ENCODE measurements at places on chromosomes 13 and 19.

DNA sequence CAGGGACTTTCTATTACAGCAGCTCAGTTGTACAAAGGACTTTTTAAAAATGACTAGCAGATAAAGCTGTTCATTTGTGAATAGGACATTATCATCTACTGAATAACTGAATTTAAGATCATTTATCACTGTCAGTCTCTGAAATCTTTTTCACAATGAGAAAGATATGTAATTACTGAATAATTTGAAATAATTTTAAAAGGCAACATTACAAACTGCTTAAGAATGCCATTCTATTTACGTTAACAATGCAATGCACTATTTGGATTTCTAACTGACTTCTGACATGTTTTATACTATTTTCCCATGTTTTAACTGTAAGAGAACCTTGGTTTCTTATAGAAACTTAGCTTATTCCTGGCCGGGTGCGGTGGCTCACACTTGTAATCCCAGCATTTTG, 2033.0 kb upstream of the PCDH20 start:
- H3K36me3 ChIP-seq: no peaks in the 10 kb centered on the region
- no peaks in the 10 kb centered on the region for H3K4me1 ChIP-seq
- DNase-seq: peak; percentile 5
- H3K27me3 ChIP-seq: no peaks in the 10 kb centered on the region

- no peak overlapping the region for H3K27ac ChIP-seq
- no peaks in the 10 kb centered on the region for H3K36me3 ChIP-seq
- no peaks in the 10 kb centered on the region for H3K27me3 ChIP-seq
- no peak overlapping the region for H3K4me3 ChIP-seq
- H3K4me1 ChIP-seq: no peaks in the 10 kb centered on the region
- no peak for DNase-seq
Observed at GRCh38 chr13:31905961-31906360, 125.6 kb upstream of the FRY start.

DNA sequence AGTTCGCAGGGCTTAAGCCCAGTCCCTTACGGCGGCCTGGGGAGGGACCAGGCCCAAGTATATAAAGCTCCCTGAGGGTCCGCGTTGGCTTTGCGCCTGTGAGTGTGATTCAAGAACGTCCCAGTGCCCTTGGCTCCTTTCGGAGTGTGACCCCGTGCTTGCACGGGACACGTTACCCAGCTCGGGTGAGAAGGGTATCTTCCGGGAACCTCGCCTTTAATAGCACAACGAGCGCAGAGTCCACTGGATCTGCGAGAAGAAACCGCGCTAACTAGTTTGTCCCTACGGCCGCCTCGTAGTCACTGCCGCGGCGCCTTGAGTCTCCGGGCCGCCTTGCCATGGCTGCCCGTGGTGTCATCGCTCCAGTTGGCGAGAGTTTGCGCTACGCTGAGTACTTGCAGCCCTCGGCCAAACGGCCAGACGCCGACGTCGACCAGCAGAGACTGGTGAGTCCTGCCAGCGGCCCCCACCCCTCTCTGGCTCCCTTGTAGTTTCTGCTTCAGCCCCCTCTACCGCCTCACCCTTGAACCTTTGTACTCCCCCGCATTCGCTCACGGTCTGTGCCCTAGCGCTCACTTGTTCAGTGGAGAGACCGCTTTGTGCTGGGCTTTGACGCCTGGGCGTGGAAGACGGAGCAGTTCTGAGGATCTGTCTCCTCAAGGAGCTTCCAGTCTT, at the start of gene DNAJC15:
Gene DNAJC15, plus strand, starts transcription at position 298 of the 675 bp plus-strand sequence. Its CDS starts 41 bp downstream, at position 339.
- H3K27me3 ChIP-seq: no peaks in the 10 kb centered on the region
- H3K4me1 ChIP-seq: no peaks in the 10 kb centered on the region
- H3K4me3 ChIP-seq: peak within 1 kb of the TSS; percentile 82

- H3K27ac ChIP-seq: no peak overlapping the region
- H3K36me3 ChIP-seq: no peaks in the 10 kb centered on the region
- peaks cover 2% of the 10 kb centered on the region for H3K4me1 ChIP-seq
- no peaks in the 10 kb centered on the region for H3K27me3 ChIP-seq
- DNase-seq: peak; percentile 73
Observed at GRCh38 chr13:50713523-50714248, 129.8 kb downstream of the DLEU7 start.

- no peaks in the 10 kb centered on the region for H3K27me3 ChIP-seq
- DNase-seq: no peak
Observed at GRCh38 chr13:70604448-70604847, 496.2 kb upstream of the KLHL1 start.

DNA sequence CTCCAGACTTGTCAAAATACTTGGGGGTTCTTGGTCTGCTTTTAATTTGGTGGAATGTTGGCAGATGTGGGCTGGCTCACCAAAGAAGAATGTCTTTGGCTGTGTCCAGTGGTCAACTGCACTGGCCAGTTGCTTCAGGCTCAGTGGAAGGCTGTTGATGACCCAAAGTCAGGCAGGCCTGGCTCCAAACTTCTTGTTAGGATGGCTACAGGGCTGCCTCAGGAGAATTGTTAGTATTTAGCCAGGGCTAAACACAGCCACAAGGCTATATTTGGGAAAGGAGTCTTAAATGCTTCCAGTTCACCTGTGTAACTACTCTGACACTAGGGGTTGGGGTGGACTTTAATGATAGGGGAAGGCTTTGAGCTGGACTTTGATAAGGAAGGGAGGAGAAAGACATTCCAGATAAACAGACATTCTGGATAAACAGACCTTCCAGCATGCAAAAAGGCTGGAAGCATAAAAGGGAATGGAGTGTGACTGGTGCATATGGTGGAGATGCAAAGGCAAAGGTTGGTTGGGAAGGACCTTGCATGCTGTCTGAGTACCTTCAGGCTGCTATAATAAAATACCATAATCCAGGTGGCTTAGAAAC, 116.8 kb downstream of the FOXO1 start:
- DNase-seq: no peak
- H3K36me3 ChIP-seq: no peaks in the 10 kb centered on the region
- no peak overlapping the region for H3K27ac ChIP-seq

DNA sequence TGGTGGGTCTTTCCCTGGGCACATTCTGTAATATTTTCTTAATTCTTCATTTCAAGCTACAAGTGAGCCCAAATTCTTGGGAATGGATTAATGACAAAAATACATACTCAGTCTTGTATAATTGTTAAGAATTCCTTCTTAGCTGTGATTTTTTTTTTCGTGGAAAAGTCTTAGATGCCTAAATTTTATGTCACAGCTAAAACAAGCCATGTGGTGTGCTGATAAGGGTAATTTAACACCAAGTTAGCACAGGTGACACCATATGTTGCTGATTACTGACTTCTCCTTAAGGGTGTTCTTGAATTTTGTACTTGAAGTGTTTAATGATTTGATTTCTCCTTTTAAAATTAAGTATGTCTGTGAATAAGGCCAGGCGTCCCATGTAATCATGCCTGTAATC, 29.3 kb downstream of the WDFY2 start:
- H3K27me3 ChIP-seq: no peaks in the 10 kb centered on the region
- no peaks in the 10 kb centered on the region for H3K36me3 ChIP-seq
- no peak overlapping the region for H3K27ac ChIP-seq
- H3K4me3 ChIP-seq: no peak overlapping the region

DNA sequence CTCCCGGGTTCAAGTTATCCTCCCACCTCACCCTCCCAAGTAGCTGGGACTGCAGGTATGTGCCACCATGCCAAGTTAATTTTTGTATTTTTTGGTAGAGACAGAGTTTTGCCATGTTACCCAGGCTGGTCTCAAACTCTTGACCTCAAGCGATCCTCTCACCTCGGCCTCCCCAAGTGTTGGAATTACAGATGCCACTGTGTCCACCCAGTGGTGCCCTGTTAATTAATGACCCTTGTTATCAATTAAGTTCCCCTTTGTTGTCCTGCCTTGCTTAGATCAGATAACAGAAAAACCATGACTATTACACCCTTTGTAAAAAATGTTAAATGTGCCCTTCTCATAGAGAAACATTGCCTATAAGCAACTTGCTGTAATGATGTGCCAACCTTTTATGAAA, 34.4 kb upstream of the IGFL1 start:
- H3K4me3 ChIP-seq: no peak overlapping the region
- DNase-seq: no peak
- H3K27ac ChIP-seq: no peak overlapping the region
- H3K36me3 ChIP-seq: no peaks in the 10 kb centered on the region

- H3K36me3 ChIP-seq: no peaks in the 10 kb centered on the region
- H3K4me3 ChIP-seq: no peak overlapping the region
- DNase-seq: no peak
- no peaks in the 10 kb centered on the region for H3K4me1 ChIP-seq
- H3K27ac ChIP-seq: no peak overlapping the region
Observed at GRCh38 chr19:2650515-2650914, 52.0 kb downstream of the GNG7 start.

DNA sequence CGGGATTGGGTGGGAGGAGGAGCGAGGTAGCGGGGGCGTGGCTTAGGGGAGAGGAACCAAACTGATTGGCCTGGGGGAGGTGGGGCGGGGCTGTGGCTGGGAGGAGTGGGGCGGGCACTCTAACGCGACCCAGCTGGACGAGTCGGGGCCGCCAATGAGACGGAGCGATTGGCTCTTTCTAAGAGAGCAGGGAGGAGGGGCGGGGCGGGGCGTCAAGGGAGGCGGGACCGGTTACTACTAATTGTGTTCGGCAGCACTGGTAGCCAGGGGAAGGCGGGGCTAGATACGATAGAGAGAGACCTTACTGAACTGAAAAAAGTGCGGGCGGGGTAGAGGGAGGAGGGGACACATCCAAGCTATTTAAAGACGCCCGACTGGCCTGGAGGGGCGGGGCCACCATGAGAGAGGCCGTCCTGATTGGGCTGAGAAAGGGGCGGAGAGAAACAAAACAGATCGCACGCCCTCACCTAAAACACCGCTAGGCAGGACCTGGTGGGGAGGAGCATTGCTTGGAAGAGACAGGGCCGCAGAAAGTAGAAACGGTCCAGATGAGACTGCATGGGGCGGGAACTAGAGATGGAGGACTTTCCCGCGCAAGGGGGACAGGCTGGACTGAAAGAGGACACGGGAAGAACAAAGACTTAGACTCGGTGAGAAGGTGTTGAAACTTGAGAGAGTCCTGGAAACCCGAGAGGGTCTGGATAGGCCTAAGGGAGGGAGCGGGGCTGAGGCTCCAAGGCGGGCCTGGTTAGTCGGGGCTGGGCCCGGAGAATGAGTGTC, at the start of gene KCNC3:
Gene KCNC3, minus strand, starts transcription at position 232 of the 780 bp plus-strand sequence. CDS start 295 bp downstream, outside the sequence.
- H3K27ac ChIP-seq: no peak within 1 kb of the TSS
- DNase-seq: peak; percentile 86
- H3K4me1 ChIP-seq: no peaks in the 10 kb centered on the region
- H3K4me3 ChIP-seq: no peak within 1 kb of the TSS
- no peaks in the 10 kb centered on the region for H3K36me3 ChIP-seq

DNA sequence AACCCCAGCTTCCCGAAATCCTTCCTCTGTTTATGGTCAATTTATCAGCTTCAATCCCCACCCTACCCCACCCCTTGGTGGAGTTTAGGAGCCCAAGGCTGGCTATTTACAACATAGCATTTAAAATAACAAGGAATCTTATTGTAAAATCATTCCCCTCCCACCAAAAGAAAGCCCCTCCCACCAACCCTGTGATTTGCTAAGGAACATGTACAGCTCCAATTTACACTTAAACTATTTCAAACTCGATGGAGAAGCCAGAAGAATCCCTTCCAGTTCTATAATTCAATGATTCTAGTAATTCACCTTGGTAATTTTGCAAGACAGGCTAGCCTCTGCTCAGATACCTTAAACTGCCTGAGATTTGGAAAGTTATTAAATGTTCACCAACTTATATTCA, 3.0 kb downstream of the LATS2 start:
- H3K4me1 ChIP-seq: peaks cover 9% of the 10 kb centered on the region
- no peaks in the 10 kb centered on the region for H3K36me3 ChIP-seq
- H3K27ac ChIP-seq: no peak overlapping the region

GRCh38 chr13:51770681-51771417, 33.1 kb downstream of the DHRS12 start:
- no peaks in the 10 kb centered on the region for H3K27me3 ChIP-seq
- no peak for DNase-seq
- H3K4me1 ChIP-seq: no peaks in the 10 kb centered on the region
- no peak overlapping the region for H3K4me3 ChIP-seq

GRCh38 chr13:38767506-38768265, 80.8 kb downstream of the FREM2 start:
- H3K4me3 ChIP-seq: no peak overlapping the region
- no peaks in the 10 kb centered on the region for H3K4me1 ChIP-seq
- no peak overlapping the region for H3K27ac ChIP-seq
- H3K27me3 ChIP-seq: no peaks in the 10 kb centered on the region
- no peak for DNase-seq

DNA sequence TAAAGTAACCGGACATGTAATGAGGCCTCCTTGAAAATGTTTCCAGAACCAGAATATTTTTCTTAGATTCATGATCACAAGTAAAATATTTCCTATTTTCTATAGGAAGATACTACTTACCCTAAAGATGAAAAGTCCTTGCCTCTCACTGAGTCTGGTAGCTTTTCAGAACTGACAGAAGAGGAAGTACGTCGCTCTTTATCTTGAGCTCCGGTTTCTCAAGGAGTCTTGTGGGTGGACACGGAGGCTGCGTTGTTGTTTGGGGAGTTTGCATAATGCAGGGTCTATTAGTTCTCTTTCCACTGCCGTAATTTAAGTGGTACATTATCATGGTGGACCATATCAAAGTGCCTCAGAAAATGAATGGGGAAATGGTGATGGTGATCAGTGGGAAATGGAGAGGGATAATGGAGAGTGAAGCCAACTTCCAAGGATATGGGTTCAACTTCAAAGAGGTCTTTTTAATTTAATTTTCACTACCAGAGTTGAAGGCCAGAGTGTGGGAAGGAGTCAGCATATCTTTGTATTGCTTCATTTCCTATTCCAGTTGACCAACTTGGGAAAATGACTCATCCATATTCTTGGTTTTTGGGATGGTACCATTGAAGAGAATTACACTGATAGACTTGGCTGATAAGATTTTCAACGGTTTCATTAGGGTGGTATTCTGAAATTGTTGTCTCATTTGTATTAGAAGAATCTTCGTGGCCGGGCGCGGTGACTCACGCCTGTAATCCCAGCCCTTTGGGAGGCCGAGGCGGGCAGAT, 23.4 kb downstream of the MBD3L2B start:
- no peaks in the 10 kb centered on the region for H3K4me1 ChIP-seq
- no peak overlapping the region for H3K27ac ChIP-seq
- no peak overlapping the region for H3K4me3 ChIP-seq
- no peaks in the 10 kb centered on the region for H3K36me3 ChIP-seq
- no peaks in the 10 kb centered on the region for H3K27me3 ChIP-seq
- no peak for DNase-seq
